ENCODE measurements at places on chromosomes 1 and 21.

DNA sequence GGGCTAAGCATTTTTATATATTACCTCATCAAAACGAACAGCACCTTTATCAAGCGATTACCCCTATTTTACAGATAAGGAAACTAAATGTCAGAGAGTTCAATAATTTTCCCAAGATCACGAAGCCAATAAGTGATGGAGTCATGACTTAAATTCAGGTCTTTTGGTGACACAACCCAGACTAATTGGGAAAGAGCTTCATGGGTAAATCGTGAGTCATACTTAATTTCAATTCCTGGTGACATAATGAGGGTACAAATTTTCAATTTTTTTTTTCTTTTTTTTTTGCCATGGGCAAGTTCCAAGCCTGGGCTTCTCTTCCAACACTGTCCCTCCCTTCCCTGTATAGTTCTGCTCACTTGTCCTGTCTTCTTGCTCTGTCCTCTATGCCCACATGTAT lies 30.1 kb upstream of the IL10 start:
- DNase-seq = no peak

DNA sequence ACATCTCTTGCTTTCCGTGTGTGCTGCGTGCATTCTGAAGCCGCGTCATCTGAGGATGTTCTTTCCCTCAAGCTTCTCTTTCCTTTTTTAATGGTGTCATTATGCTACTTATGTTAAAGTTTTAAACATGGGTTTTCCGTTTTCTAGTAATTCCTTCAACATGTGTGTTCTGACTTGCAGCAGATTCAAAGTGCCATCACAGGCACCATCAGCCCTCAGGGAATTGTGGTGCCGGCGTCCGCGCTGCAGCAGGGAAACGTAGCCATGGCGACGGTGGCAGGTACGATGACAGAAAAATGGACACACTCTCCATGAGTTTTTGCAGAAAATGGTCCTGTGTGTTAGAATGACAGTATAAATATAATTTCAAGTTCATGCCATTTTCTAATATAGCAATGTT lies 42.4 kb downstream of the PKNOX1 start:
- DNase-seq = no peak

DNA sequence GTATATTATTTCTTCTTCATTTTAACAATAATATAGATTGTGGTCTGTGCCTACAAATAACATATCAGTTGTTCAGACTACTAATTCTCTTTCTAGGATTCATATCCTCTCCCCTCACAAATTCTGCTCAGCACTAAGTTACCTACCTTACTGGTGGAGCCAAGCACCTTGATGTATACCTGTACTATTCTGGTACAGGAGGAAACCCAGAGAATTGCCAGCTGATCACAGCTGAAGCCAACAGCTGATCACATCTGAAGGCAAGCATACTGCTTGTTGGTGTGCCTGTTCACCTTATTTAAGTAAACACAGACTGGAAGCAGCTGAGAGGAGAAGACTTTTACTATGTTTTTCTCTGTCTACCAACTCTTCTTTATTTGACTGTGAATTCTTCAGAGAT lies 101.8 kb downstream of the PBX1 start:
- no peak for DNase-seq

- no peak for DNase-seq
Measured at GRCh38 chr1:2124446-2125198, 70.0 kb downstream of the FAAP20 start.

- no peak for DNase-seq
Measured at GRCh38 chr1:25140073-25140797, 92.1 kb downstream of the SYF2 start.

- peak; percentile 58 for DNase-seq
Measured at GRCh38 chr1:155017041-155017945, 14.7 kb downstream of the ZBTB7B start.

- DNase-seq = no peak
Measured at GRCh38 chr21:38894899-38895298, 89.2 kb downstream of the ETS2 start.

DNA sequence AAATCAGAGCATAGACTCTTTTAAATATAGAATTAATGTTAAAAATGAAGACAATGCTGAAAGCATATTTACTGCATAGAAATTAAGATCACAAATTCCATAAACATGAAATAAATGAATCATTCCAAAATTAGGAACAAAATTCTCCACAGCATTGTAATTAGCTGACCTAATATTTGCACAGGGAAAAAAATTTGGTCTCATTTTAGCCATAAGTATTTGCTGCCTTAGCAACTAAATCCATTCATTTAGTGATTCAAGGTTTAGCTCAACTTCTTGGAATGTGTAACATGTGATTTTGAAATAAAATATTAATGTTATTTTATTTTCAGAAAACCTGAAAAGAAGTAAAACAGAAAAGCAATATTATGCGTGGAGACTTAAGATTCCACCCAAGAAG lies 25.5 kb downstream of the ADAMTS5 start:
- DNase-seq = peak; percentile 16

DNA sequence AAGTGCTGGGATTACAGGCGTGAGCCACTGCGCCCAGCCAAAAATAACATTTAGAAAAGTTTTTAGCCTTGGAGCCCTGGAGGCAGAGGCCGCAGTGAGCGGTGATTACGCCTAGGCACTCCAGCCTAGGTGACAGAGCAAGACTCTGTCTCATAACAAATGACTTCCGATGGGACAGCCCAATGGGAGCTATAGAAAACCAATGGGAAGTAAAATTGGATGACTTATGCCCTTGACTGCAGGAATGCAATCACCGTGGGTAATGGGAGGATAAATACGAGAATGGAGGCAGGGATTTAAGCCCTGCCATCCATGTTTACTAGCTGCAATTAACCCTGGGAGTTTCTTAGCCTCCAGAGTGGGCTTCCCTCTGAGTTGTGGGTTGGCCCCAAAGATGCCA lies 37.0 kb upstream of the CNN3 start:
- DNase-seq = no peak

GRCh38 chr1:8879922-8880676 lies 1.6 kb upstream of the ENO1 start:
- peak; percentile 90 for DNase-seq

Measured in HS-5 (cell line).